ENCODE measurements at places on chromosomes 7 and 10. TPM values are rescaled to one million over a fixed set of nuclear protein-coding genes. Genes with fewer than 3 reads are reported as not detected.
A peak's percentile ranks its signal among the peaks of the same experiment; 100 is the strongest.

C7orf57 gene
- total RNA-seq, result 0.74 TPM

EGR2 gene
- total RNA-seq, result 46.6 TPM

DNA sequence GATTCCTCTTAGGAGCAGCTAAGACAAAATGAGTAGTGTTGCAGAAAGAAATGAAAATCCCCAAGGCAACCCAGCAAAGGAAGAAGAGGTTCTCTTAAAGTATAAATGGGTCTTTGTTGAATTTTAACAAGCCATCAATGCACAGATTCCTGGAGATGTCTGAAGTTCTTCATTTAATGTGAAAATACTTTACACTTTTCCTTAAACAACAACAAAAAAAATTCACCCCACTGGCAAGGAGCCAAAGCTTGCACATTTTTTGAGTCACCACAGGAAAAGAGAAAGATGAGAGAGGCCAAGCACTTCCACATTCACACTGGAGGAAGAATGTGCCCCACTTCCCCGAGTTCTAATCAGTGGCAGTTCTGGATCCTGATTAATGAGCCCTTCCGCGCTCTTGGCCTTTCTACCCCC is 286.4 kb upstream of the MEOX2 start:
- no peak for DNase-seq

DNA sequence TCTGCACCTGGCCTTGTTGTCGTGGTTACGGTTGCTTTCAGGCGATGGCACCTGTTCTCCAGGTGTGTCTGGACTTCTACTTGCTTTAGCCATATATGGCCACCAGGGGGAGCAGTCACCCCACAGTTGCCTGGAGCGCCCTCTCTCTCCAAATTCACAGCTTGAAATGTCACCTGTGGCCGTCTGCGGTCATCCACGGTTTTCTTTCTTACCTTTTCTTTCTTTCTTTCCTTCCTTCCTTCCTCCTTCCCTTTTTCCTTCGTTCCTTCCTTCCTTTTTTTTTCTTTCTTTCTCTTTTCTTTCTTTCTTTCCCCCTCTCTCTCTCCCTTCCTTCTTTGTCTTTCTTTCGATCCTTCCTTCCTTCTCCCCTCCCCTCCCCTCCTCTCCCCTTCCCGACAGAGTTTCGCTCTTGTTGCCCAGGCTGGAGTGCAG is 150.5 kb upstream of the VKORC1L1 start:
- peak; percentile 79 for DNase-seq

GRCh38 chr7:35700333-35700732 is 5.4 kb upstream of the HERPUD2 start:
- no peak for DNase-seq

Measured in activated CD8-positive, alpha-beta T cell treated with anti-CD3 and anti-CD28 coated beads for 36 hours (primary cell).